ENCODE measurements at places on chromosomes 11 and 22.

DNA sequence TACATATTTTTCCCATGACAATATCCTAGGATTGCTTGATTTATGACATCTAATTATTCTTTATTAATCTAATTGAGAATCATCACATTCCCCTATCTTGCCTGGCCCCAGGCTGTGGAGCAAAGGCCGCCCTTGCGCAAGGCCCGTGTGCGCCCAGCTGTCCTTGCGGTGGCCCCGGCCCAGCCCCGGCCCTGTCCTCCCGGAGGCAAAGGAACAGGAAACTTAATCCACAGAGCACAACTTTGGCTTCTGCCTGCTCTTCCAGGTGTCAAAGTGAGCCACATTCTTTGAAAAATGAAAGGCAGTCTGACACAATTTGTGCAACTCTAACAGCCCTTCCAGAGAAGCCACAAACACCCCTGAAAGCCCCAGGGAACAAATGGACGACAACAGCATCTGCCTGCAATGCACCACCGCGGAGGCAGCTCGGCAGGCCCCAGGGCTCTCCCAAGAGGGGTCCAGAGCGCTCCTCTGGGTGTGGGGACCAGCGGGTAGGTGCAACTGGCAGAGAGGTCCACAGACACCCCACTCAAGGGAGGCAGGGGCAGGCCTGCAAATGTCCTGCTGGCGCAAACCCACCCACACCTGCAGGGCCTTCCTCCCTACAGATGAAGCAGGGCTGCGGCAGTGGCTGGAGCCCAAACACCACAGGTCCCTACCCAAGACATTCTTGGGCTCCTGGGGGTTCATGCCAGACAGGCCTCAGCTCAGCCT lies 30.3 kb downstream of the GNB1L start:
- DNase-seq: no peak

GRCh38 chr11:72787216-72788104 lies 6.4 kb downstream of the STARD10 start:
- no peak for DNase-seq

DNA sequence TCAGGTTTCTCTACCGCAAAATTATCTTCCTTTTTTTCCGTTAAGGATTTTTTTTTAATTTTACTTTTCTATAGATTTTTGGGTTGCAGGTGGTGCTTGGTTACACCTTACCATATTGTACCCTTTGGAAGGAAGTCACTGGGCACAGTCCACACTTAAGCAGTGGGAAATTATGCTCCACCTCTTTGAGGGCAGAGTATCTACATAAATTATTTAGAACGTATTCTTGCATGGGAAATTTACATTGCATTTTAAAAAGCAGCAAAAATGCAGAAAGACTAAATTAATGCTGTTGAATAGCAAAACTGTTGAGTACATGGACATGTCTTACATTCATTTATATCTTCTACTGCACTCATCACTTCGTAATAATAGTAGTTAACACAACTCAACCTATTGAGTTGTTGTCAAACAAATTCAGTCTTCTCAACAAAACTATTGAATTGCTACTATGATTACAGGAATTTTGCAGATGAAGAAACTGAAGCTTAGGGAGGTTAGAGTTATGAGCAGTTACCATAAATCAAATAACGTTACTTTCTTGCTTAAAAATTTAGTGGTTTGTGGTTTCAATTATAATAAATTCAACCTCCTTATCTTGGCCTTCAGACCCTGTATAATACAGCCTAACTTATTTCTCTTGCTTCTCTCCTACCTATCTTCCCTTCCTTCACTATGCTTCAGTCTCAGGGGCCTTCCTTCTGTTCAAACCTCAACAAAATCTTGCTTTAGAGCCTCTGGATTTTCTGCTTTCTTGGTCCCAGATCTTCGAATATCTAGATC lies 97.4 kb upstream of the ARHGAP20 start:
- DNase-seq: no peak

DNA sequence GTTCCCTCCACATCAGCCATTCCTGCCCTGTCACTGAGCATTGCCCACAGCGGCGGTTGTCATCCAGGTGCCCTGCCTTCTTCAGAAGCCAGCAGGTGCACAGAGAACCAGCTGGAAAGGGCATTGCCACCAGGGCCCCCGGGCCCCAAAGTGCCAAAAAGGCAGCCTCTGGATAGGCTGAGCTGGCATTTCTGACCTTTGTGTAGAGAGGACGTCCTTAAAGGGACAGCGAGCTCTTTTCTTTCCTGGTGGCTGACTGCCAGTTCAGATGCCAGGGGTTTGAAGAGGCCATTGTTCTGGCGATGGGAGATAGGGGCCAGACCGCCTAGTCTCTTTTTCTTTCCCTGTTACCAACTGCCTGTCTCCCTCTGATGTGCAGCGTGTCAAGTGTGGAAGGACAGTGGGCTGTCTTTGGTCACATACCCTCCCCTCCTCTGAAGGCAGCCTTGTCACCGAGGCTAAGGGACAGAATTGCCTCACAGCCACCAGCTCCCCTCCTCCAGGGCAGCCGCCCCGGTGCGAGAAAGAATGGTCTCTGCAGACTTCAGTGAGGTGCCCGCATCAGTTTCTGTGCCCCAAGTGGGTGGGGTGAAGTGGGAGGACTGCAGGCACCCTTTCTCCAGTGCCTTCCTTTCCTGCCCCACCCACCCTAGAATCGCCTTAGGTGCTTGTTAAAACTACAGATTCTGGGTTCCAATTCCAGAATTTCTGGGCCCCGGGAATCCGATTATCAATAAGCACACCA lies 109.6 kb downstream of the SCN3B start:
- DNase-seq: no peak

DNA sequence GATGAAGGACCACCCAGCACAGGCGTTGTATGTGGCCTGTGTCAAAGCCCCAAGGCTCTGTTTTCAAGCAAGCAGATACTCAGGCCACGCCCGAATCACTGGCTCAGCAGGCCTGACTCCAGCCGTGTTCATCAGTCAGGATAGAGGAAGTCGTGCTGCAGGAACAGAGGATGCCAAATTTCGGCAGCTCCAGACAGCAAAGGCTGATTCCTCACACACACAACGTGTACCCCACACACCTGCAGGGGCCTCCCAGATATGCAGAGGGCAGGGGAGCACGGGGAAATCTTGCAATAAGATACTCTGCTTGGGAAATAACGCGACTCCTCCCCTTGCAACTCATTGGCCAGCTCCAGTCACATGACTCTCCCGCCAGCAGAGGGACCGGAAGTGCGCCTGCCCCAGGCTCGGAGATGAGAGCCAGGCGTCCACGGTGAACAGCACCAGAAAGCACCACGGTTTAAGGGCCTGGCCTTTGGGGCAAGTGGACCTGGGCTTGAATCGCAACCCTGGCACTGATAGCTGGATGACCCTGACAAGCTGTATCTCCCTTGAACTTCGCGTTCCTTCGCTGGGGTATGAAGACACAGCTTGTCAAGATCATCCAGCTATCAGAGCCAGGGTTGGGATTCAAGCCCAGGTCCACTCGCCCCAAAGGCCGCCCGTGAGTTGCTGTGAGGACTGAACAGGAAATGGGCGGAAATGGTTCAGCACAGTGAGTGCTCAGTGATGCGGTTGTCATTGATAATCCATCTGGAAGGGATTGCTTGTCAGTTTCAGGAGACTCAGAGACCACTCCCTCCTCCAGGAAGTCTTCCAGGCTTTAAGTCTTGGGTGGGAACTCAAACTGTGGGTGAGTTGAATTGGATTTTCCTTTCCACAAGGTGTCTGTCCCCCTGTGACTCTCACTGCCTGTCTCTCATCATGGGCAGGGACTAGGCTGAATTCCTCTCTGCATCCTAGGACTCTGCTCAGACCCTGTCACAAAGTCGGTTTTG lies 88.5 kb downstream of the MYEOV start:
- peak; percentile 63 for DNase-seq

- no peak for DNase-seq
Measured at GRCh38 chr11:67404515-67405195, 772 bp downstream of the TBC1D10C start.

DNA sequence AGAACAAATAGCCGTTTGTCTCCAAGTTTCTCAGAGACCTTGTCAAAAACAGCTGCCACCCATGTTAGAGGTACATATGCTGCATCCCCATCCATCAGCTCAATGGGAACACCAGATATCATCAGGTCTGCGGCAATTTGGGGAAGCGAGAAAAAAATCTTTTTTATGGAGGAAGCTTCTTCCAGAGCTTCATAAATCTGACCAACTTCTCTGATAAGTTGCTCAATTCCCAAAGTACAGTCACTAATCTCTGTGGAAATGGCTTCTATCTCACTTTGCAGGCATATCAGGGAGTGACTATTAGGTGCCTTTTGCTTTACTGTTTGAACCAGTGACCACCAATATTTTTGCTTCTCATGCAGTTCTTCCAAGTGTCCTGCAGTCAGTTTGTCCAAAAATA lies 34.3 kb upstream of the MRPL17 start:
- no peak for DNase-seq

GRCh38 chr22:46754110-46754799 lies 8.2 kb upstream of the TBC1D22A start:
- DNase-seq: peak; percentile 94

DNA sequence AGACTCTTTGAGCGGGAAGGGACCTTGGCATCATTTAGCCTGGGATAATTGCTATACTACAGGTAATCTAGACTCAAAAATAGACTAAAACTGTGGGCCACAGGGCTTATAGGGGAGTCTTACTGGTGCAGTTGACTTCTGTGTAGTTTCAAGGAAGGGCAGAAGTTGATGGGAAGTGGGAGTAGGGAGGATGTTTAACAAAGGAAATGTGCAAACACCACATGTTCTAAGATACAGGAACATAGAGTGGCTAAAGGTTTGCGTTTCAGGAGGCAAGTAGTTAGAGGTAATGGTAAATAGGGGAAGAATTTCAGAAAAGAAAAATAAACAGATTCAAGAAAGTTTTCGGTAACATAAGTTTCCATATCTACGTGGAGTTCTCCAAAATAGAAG lies 14.4 kb upstream of the SORL1 start:
- no peak for DNase-seq

DNA sequence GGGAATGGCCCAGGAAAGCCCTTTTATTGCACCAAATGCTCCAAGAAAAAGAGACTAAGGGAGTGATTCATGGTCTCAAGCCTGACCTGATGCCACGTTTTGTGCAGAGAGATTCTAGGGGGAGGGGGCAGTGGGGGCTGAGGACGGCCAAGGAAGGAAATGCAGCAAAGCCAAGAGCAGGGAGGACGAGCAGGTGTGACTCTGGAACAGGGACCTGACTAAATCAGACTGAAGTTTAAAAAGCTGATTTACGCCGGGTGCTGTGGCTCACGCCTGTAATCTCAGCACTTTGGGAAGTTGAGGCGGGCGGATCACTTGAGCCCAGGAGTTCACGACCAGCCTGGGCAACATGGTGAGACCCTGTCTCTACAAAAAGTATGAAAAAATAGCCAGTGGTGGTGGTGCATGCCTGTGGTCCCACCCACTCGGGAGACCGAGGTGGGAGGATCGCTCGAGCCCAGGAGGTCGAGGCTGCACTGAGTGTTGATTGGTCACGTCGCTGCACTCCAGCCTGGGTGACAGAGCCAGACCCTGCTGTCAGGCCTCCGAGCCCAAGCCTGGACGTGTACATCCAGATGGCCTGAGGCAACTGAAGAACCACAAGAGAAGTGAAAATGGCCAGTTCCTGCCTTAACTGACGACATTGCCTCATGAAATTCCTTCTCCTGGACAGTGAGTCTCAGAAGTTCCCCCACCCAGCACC lies 10.8 kb upstream of the IFITM3 start:
- no peak for DNase-seq

GRCh38 chr11:113628912-113629311 lies 77.2 kb downstream of the TMPRSS5 start:
- DNase-seq: no peak

DNA sequence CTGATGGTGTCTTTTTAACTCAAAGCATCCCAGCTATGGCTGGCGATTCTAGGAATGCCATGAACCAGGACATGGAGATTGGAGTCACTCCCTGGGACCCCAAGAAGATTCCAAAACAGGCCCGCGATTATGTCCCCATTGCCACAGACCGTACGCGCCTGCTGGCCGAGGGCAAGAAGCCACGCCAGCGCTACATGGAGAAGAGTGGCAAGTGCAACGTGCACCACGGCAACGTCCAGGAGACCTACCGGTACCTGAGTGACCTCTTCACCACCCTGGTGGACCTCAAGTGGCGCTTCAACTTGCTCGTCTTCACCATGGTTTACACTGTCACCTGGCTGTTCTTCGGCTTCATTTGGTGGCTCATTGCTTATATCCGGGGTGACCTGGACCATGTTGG lies 20.1 kb downstream of the KCNJ5 start:
- DNase-seq: no peak

DNA sequence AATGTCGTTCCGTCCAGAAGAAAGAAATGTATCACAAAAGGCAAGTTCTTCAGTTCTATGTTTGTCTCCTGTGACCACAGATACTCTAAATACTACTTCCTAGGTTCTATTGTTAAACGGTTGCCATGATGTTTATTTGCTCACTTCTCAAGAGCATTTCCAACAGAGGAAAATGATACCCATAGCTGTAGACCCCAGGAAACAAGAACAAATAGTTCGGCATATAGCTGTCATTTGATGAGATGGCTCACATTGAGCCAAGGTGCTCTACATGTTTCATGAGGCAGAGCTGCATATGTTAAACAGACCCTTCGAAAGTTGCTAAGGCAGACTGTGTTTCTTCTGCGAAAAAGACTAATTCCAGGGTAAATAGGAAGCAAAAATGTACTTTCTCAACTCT lies 15.4 kb upstream of the ANGPTL5 start:
- DNase-seq: no peak

- peak; percentile 98 for DNase-seq
Measured at GRCh38 chr11:69122630-69123431, 32.9 kb upstream of the SMIM38 start.

GRCh38 chr11:84673753-84674152 lies 953.4 kb downstream of the DLG2 start:
- DNase-seq: no peak

- DNase-seq: no peak
Measured at GRCh38 chr11:113896156-113896879, 8.3 kb upstream of the HTR3B start.

DNA sequence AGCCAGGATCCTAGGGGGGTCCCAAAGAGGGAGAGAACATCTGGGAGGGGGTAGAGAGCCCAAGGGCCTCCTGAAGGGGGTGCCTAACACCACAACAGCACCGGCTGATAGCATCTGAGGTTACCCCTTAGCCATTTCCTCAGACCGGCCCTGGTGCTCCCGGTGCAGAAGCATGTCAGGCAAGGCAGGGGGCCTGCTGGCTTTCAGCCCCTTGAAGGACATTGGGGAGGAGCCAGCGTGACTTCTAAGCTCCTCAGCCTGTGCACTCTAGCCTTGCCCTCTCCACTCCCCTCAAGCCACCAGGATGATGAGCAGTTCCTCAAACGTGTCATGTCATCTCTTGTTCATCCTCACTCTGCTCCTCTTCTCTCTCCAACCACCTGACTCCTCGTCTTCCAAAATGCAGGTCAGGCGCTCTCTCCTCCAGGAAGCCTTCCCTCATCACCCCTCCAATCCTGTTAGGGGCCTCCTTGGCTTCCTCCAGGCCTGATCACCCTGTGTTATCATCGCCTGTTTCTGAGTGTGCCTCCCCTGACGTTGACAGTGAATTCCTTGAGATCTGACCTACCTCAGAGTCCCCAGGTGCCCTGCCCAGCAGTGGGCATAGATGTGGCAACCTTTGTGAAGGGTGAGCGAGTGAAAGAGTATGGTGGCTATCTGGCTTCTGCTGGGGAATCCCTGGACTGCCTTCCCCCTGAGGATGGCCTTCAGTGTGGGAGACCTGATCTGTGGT lies 6.1 kb downstream of the P2RY2 start:
- no peak for DNase-seq

- DNase-seq: no peak
Measured at GRCh38 chr11:112023104-112023503, 2.1 kb upstream of the DLAT start.
